HTR-8/SVneo (cell line): ENCODE measurements at places on chromosomes 5 and 9.

GRCh38 chr5:57184322-57184721 is 10.5 kb downstream of the GPBP1 start:
- no peak for DNase-seq

GRCh38 chr9:91720751-91721705 is 229.0 kb downstream of the ROR2 start:
- DNase-seq, result no peak

- no peak for DNase-seq
Measured at GRCh38 chr5:8376478-8376877, 507.5 kb downstream of the MTRR start.

DNA sequence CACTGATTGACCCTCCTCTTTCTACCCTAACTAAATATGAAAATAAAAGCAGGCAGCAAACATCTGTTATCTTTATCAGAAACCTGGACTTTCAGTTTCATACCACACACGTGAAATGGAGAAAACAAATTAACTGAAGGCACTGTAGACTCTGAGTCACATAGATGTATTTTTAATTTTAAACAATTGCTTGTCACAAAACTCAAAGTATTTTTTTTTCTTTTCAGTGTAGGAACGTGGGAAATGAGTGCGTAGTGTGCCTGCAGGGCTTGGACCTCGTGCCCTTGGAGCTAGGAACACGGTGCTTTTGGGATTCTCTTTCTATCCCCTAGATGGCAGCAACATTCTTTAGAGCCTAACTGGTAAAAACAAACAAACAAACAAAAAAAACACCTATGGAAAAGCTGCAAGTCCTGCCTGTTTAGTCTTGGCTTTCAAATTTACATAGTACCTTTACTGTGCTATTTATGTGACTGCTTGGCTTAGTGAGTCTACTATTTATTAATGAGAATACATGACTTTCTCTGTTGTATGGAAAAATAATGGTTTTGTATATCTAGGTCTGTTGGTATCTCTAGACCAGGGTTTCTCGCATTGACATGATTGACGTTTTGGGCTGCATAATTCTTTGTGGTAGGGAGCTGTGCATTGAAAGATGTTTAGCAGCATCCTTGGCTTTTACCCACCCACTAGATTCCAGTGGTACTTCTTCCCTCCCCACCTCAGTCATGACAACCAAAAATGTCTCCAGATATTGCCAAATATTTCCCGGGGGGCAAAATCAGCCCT is 16.8 kb upstream of the ACTBL2 start:
- DNase-seq, result no peak

- DNase-seq, result no peak
Measured at GRCh38 chr5:156824800-156825199, 25.3 kb upstream of the PPP1R2B start.

GRCh38 chr5:177498013-177498787 is 796 bp upstream of the PDLIM7 start:
- no peak for DNase-seq

DNA sequence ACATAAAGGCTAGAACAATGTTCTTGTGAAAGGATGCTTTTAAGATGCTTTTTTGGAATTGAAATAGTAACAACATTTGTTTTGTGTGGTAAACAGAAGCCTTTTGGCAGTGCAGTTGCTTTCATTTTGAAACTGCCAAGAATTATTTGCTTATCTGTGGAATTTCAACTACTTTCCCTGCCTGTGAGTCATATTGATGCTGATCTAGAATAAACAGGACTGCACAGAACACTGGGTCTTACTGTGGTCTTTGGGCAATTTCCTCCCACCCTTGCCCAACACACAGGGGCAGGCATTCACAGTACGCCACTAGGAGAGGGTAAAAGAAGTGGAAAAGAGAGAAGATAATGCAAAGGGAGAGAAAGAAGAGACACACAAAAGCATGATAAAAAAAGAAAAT is 483.7 kb downstream of the ELAVL2 start:
- DNase-seq, result peak; percentile 3

DNA sequence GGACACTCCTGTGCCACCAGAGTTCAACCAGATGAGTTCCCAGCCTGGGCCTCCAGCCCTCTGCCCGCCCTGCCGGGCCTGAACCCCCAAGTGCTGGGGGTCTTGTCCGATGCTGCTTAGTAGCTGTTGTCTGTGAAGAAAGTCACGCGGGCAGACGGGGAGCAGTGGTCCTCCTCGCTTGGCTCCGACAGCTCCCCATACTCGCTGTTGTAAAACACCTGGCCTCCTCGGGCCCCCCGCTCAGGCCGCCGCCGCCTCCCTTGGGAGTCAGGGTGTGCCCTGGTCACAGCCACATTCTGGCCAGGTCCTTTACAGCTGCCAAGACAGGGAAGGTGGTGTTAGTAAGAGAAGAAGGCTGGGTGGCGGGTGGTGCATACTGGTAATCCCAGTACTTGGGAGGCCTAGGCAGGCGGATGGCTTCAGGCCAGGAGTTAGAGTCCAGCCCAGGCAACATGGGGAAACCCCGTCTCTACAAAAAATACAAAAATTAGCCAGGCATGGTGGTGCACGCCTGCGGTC is 11.8 kb upstream of the SCGB3A1 start:
- DNase-seq, result no peak

- no peak for DNase-seq
Measured at GRCh38 chr5:157648275-157648990, 3.8 kb downstream of the SOX30 start.

- DNase-seq, result no peak
Measured at GRCh38 chr5:64145216-64145895, 20.3 kb upstream of the RNF180 start.

GRCh38 chr9:71752928-71753327 is 15.4 kb downstream of the CEMIP2 start:
- DNase-seq, result no peak

GRCh38 chr5:176629853-176630680 is at the start of the genes EIF4E1B and SNCB:
TSS of gene EIF4E1B (plus strand) at chr5:176630675. CDS start at chr5:176642788, 12,113 bp downstream.
TSS of gene SNCB (minus strand) at chr5:176630534. CDS start at chr5:176629654, 880 bp downstream.
- DNase-seq, result peak; percentile 60

DNA sequence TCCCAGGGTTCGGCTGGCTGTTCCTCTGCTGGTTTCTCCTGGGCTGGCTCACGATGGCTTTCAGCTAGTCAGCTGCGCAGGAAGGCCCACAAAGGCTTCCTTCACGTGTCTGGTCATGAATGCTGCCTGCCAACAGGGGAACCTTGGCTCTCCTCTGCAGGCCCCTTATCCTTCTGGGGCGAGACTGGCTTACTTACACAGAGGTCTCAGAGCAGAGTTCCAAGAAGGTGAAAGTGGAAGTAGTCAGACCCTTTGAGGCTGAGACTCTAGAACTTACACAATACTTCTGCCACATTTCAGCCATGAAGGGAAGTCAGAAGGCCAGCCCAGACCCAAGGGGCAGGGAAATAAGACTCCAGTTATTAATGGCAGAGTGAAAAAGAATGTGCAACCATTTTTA is 99.5 kb downstream of the LHFPL2 start:
- DNase-seq, result no peak

GRCh38 chr5:113804264-113804663 is 290.8 kb downstream of the YTHDC2 start:
- DNase-seq, result no peak

DNA sequence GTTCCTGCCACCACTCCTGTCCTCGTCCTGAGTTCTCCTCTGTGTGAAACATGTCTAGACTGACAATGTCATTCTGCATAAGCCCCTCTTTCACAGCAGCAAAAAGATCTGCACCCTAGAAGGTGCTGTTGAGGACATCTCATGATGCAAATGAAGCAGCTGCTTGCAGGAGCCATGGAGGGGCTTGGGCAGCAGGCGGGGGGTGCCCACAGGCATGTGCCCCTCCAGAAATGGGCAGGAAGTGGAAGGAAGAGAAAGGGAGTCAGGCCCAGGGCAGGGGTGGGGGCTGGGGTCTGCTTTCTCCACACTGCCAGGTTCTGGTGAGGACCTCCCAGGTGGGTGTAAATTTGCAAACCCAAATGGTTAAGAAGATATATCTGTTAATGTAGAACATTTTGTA is 54.5 kb upstream of the KCNMB1 start:
- DNase-seq, result no peak

GRCh38 chr5:151318850-151319732 is 15.5 kb upstream of the SLC36A3 start:
- DNase-seq, result peak; percentile 12

DNA sequence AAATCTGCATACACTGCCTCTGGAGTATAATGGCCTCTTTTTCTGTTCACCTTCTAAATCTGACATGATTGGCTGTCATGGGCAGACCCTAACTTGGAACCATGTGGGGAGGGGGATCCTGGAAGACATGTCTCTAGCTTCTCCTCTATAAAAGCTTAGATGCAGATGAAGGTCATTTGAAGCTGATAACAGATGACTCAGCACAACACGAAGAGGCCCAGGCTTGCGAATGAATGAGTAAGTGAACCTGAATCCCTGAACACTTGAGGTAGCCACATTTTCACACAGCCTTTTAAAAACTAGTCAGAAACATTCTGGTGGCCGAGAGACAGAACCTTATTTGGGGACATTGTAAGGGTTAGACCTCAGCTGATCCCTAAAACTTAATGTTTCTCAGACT is 282.6 kb downstream of the ELAVL2 start:
- DNase-seq, result no peak

GRCh38 chr5:1019001-1019905 is 10.7 kb downstream of the NKD2 start:
- no peak for DNase-seq

DNA sequence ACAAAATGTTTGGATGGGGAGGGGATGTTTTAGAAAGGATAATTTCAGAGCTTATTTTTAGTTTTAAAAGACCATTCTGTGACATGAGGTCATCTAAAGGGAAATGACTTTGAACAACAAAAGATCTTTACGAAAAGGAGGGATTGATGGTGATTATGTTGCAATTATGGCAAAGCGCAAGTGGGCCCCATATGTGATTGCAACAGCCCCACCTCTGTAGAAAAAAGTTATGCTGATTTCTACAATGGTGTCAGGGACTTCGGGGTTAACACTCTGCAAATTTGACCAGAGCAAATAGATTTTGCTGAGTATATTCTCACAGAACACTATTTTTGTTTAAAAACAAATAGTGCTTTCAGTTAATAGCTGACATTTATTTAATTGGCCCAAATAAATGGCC is 312.8 kb downstream of the NSG2 start:
- no peak for DNase-seq

- DNase-seq, result no peak
Measured at GRCh38 chr9:115397591-115398312, 279.8 kb upstream of the TNC start.

DNA sequence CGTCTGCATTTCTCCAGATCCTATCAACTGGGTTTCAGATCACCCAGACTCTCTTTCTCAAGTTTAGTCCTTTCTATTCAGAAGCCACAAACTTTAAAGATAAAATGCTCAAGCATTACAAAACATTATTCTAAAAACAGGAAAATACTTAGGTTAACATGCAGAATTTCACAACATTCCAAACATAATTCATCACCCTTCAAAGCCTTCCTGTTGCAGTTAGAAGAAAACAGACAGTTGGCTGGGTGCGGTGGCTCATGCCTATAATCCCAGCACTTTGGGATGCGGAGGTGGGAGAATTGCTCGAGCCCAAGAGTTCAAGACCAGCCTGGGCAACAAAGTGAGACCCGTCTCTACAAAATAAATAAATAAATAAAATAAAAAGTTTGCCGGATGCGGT is 7.7 kb upstream of the OCLN start:
- no peak for DNase-seq

- no peak for DNase-seq
Measured at GRCh38 chr5:7422316-7423106, 26.6 kb downstream of the ADCY2 start.

GRCh38 chr5:109242518-109242917 is 167.3 kb downstream of the PJA2 start:
- no peak for DNase-seq

DNA sequence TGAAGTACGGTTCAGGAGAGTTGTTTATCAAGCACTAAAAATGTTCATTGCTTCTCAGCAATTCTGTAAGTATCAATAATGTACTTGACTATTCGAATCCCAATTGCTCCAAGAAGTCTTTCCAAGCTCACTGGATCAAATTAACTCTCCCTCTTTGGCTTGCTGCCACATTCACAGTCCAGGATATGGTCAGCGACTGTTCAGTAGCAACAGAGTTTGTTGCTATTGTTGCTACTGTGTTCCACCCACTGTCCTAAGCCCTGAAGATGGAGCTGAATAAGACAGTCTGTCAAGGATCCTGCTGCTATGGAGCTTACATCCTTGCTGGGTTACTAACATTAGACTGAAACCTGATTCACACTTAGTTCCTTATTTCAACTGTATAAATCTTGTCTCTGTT is 110.8 kb downstream of the FGF10 start:
- DNase-seq, result no peak

GRCh38 chr5:138336952-138337684 is 948 bp upstream of the FAM53C start:
- DNase-seq, result peak; percentile 68

- peak; percentile 28 for DNase-seq
Measured at GRCh38 chr9:109010746-109011145, 2.6 kb downstream of the CTNNAL1 start.

DNA sequence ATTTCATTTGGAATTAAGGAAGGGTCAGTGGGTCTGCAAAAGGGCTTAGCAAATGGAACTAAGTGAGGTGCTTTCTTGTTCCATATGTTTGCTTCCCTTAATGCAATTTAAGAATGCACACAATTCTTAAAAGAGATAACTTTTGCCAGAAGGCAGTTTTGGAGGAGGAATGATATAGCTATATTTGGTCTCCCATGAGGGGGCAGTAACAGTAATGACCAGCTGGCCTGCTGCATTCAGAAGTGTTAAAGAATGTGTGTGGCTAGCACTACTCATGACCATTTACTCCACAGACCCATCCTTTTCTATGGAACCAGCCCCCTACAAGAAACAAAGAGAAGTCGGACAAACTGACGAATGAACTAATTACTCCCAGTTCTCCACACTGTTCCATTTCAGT is 638.9 kb downstream of the RAB3C start:
- no peak for DNase-seq

DNA sequence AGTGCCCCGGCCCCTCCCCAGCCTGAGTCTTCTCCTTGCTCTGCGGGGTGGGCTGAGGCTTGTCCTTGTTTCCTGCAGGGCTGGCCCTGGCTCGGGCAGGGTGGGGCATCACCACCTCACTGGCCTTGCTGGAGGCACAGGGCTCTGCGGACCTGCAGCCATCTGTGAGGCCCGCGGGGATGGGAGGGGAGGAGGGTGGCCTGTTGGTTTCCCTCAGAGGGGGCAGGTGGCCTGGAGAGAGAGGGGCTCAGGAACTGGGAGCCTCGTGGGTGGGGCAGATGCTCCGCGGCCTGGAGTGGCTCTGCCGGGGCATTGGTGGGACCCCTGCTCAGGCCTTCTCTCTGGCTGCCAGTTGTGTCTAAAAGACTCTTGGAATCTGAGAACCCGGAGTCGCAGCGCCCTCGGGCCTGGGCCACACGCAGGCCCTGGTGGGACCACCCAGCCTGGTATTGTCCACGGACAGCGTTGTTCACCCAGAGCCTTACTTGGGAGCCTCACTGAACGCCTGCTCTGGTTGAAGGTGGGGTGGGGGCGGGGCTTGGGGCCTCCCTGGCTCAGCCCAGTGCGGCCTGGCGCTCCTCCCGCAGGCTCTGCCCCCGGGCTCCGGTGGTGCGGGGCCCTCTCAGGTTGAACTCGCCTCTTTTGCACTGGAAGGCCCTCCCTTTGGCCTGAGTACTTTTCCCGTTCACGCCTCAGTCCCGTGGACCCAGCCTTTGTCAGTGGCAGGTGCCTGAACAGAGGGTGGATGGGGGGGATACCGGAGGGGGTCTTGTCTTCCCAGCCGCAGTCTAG is 111.3 kb downstream of the RXRA start:
- no peak for DNase-seq

GRCh38 chr9:110126499-110126941 is 81.4 kb downstream of the C9orf152 start:
- no peak for DNase-seq

GRCh38 chr5:161545344-161546094 is 1.0 kb downstream of the GABRB2 start:
- DNase-seq, result no peak

- no peak for DNase-seq
Measured at GRCh38 chr9:134916161-134916665, 1.5 kb downstream of the FCN1 start.
